Fibroblast of skin of abdomen (primary cell): ENCODE measurements at places on chromosomes 7 and 10.

- no peak for DNase-seq
Measured at GRCh38 chr10:70602665-70603448, at the start of gene PRF1. PRF1 (minus strand) TSS chr10:70602741; CDS start chr10:70600902, 1,839 bp downstream.

DNA sequence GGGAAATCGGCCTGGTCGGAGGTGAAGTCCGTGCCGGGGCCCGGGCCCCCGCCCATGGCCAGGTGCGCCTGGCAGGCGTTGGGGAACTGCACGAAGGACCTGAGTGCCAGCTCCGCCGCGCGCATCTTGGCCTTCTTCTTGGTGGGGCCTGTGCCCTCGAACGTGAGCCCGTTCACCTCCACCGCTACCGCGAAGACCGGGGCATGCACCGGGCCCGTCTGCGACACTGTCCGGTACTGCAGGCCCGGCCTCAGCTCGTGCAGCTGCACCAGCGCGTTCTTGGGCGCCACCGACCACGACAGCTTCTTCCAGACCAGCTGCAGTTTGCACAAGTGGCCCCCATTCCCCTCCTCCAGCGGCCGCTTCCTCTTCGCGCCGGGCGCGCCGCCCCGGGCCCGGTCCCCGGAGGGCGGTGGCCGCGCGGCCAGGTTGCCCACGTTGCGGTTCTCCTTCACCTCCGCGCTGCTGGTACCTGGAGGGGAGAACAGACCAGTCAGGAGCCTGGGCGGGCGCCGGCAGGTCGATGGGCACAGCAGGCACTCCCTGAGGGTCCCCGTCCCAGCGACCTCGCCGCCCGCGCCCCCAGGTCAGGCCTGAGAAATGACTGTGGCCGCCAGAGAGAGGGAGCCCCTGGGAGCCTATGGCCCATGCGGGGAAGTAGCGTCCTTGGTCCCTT lies 307.4 kb downstream of the WDR37 start:
- no peak for DNase-seq

DNA sequence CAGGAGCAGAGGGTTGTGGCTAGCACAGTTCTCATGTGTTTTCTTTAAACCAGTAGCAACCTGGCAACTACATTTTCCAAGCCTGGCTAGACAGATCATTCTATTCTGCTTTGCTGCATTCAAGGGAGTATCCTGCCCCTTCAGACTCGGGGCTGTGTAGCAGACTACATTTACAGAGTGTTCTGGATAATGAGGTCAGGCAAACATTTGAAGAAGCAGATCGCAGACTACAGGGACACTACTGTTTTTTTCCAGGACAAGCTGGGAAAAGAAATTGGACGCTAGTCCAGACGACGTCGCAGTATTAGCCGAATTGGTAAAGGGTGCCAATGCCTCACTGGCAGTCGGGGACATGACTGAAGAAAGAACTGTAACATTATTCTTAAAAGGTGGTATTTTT lies 61.0 kb upstream of the PAPSS2 start:
- DNase-seq, result no peak

GRCh38 chr7:5574770-5575269 lies 151.2 kb upstream of the TNRC18 start:
- DNase-seq, result no peak

GRCh38 chr7:18889436-18889835 lies 228.0 kb downstream of the TWIST1 start:
- DNase-seq, result no peak

DNA sequence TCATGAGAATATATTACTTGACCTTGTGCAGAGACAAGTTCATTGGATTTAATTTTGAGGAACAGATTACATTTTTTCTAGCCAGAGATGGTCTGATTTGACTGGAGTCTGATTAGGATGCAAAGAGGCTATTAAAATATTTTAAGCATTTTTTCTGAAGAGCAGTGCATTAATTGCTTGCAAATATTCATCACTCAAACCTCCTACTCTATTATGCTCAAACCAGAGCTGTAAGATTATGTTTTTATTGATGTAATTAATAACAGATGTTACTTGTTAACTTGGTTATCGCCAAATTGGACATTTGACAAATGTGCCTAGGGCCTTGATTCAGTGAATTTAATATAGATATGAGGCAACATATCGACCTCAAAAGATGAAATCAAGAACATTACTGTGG lies 160.9 kb upstream of the SLC13A1 start:
- DNase-seq, result no peak

DNA sequence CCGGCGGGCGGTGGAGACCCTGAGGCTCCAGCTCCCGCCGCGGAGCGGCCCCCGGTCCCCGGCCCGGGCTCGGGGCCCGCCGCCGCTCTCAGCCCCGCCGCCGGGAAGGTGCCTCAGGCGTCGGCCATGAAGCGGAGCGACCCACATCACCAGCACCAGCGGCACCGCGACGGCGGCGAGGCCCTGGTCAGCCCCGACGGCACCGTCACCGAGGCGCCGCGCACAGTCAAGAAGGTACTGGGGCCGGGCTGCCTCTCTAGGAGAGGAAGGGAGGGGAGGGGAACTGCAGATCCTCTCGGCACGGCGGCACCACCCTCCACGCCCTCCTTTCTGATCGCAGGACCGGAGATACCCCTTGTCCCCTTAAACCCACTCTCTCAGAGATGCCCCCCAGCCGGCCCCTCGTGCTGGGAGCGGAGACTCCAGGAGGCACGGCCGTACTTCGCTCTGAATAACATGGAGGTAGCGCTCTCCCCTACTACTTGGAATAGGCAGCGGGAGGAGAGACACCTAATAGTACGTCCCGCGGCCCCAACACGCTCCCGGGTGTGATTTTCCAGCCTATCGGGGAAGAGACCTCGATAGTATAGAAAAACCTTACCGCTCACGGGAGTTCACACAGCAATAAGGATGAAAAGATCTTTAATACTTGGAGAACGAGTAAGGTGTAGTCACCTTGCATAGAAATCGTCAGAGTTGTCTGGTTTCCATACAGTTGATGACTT lies 538 bp downstream of the AHCYL2 start:
- peak; percentile 32 for DNase-seq
